Omental fat pad (tissue), 4 donors: ENCODE measurements at places on chromosomes 5 and 9. TPM values are rescaled to one million over a fixed set of nuclear protein-coding genes. Genes with fewer than 3 reads are reported as not detected.

SLC6A18 gene
- total RNA-seq = not detected

SHISAL2B gene
- 0.69 TPM for total RNA-seq

- DNase-seq = no peak
Observed at GRCh38 chr9:90872835-90873294, 71.2 kb downstream of the SYK start.

SNAPC3 gene
- 22.4 TPM for total RNA-seq

DNA sequence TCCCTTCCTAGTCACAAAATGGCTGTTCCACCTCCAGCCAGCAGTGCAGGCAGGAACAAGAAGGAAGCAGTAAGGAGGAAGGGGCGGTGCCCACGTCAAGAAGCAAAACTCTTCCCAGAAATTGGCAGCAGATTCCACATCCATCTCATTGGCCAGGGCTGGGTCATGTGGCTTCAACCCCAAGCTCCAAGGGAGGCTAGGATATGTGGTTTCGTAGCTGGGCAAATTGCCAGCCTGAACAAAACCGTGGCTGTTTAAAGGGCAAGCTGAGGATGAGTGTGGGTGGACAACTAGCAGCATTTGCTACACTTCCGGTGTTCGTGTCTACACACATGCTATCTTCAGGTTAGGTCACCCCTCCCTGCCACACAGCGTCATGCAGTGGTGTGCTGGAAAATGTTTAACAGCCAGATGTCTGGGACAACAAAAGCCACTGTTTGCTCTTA is 92.1 kb upstream of the MAP1B start:
- DNase-seq = no peak

NUDT12 gene
- total RNA-seq = 3.5 TPM

DNA sequence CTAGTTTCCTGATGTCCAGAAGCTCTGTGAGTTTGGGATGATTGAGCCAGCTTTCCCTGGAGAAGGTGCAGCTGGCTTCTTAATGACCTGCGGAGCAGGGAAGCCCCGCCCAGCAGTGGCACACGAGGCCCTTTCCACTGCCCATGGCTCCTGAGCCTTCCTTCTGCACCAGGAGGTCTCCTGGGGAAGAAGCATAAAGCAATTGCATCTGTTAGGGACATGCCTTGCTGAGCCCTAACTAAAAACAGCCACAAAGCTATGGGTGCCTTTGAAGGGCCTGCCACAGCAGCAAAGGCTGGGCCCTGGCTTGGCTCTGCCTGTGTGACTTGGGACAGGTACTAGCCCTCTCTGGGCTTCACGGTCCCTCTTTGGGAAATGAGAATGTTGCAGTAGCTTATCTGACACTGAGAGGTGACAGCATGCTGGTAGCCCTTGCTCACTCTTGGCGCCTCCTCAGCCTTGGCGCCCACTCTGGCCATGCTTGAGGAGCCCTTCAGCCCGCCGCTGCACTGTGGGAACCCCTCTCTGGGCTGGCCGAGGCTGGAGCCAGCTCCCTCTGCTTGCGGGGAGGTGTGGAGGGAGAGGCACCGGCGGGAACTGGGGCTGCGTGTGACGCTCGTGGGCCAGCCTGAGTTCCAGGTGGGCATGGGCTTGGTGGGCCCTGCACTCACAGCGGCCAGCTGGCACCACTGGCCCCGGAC is 218.4 kb downstream of the FSTL4 start:
- no peak for DNase-seq

DNA sequence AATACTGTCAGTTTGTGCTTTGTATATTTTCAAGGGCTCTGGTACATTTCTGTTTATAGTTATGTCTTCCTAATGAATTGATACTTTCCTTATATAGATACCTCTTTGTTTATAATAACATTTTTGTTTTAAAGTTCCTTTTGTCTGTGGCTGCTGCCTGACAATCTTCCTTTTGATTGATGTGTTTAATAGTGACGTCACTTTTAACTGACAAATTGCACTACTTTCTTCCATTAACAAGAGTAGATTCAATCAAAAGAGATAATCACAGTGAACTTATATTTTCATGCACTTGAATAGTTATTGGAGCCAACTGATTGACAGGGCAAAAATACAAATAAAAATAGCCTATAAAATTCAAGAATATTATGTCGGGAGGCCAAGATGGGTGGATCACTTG is 371.7 kb downstream of the ANXA1 start:
- no peak for DNase-seq

TTC16 gene
- total RNA-seq = not detected

CPEB4 gene
- total RNA-seq = 68.0 TPM

DNA sequence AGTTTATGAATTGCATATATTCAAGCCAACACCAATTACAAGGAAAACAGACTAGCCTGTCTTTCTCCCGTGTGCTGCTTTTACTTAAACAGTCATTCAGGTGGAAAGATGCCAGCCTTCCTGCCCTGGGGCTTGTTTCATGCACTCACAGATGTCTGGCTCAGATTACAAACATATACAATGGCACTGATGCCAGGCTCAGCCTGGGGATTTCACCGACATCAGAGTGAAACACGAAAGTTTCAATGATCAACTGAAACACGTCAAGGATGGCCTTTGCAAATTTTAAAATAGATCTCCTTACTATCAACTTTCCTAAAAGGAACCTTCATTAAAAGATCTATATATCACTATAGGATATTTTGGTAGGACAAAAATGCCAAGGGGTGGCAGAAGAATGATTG is 1576.5 kb downstream of the EFNA5 start:
- no peak for DNase-seq

IFNA21 gene
- total RNA-seq = not detected

DNA sequence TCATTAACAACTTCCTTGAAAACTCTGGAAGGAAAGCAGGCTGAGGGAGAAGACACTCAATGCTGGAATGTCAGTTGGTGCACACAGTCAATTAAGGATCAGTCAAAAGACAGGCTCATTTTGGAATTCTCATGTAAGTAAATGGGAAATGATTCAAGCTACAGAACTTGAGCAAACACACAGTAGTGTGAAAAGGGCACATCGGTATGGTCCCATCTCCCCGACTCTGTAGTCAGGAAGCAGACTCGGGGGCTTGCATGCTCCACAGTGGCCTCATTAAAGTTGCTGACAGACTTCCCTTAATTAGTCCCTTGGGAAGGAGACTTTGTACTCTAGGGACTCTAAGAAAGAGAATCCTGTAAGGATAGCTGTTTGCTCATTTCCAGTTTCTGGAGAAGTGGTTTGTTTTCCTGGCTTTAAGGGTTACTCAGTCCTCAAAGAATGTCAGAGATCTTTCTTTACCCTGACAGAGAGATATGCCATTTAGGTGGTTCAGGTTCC is 339.2 kb downstream of the ADAMTS6 start:
- no peak for DNase-seq

DNA sequence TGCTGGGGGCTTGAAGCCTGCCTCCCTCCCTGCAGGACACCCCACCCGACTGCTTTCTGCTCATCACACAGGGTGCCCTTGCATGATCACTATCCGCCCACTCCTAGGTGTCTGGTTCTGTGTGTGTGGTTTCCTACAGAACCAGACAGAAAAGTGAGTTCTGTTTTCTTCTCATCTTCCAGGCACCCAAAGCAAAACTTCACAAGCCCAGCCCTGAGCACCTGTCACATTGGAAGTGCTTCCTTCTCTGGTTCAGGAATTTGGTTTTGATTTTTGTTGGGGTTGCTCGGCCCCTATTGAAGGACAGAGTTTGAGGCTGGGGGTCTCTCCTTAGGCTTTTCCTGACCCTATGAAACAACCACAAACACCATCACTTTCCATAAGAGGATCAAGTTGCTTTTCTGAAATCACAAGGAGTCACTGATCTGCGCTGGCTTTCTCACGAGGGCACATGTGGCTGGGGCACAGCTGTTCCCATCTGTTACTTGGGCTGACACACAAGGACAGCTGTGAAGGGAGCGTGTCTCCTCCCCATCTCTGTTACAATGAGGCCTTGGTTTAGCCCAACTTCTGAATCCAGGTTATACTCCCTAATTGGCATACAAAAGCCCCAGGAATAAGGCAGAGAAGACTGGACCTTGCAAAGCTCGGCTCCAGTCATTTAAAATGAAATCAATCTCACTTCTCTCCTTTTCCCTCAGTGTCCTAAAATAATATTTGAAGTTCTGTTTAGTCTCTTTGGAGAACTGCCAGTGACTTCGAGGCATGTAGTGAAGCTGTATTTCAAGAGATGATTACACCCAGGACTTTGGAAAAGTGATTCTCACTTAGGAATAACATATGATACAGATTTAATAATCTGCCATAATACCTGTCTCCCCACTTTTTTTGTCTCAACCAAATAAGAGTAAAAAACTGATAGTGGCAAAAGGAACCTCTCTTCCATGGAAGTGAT is 213.1 kb upstream of the GAS1 start:
- DNase-seq = no peak

TSSK1B gene
- not detected for total RNA-seq

DNA sequence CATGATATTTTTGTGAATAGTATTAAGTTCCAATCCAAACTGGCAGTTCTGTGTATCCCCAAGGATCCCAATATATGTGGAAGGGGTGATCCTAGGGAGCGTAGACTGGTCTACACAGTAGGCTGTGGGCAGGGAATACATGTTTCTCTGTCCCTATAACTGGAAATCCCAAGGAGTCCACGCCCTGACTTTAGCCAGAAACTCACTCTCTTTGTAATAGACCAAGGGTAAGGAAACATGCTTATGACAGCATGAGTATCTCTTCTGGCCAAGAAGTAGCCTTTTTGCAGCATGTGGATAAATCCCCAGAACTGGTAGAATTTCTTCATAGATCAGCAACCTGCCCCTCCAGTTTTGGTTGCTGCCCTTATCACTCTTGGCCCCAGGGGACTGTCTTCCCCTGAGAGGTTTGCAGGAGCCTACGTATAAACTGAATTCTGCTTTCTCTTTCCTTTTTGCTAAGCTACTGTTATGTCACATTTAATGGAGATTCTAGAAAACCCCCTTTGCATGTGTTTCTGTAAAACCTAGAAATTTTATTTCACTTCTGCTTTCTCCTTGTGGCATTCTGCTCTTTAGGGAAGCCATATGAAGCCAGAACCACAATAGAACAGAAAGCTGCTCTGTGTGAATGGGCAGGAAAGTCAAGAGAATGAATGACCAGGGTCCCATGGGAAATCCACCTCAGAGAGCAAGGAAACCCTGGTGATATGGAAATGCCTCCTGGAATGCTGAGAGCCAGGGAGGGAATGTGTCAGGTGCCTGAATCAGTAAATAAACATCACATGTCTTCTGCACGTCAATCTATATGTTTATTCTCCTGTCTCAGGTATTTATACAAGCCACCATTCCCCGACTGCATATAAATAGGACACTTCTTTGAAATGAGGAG is 3.5 kb downstream of the IFNA2 start:
- DNase-seq = no peak

IFNA13 gene
- total RNA-seq = not detected

GRCh38 chr5:82635561-82636288 is 357.6 kb upstream of the RPS23 start:
- DNase-seq = no peak

DNA sequence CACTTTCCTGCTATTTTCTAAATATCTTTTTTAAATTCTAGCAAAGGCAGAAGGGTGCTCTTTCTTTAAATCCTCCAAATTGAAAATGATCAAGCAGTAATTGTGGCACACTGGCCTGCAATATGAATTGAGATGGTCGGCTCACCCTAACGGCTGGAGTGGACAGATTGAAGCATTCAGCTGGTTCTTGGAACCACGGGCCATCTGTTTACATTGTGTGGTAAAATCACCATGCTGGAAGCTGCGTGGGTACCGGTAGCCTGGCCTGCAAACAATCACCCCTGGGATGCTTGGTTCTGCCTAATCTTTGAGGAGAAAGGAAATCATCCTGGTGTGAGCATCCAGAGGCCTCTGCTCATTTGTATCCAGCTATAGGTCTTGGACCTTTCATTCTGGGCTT is 289.3 kb downstream of the ZNF608 start:
- DNase-seq = no peak

TMEM141 gene
- total RNA-seq = 43.1 TPM

DNA sequence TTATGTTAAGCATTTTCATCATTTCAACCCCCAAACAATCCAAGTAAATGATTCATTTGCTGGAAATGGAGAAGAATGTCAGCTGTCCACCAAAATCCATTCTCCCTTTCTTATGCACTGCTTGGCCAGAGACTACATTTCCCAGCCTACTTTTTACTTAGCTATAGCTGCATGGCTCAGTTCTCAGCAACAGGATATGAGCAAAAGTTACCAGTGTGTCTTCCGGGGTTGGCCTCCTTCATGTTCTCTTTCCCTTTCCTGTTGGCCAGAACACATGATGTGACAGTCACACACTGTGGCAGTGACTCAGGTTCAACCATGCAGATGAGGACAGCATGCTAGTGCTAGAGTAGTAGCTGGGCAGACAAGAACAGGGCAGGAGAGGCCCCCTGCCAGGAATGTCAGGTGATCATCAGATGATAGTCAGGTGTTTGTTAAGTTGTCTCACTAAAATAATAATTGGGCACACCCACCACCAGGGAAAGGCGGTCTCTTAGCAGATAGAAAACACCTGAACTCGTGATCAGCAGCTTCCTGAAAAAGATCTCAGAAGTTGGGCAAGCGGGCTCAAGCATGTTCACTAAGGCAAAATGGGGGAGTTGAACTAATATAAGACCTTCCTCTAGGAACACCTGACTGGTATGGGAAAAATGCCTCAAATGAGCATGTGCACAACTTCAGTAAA is 12.2 kb downstream of the GPR150 start:
- no peak for DNase-seq

TMEM252 gene
- not detected for total RNA-seq

GRCh38 chr9:135980926-135981630 is 19.9 kb upstream of the UBAC1 start:
- no peak for DNase-seq

GRCh38 chr5:177357146-177357458 is 622 bp upstream of the RGS14 start:
- no peak for DNase-seq

- no peak for DNase-seq
Observed at GRCh38 chr9:31185831-31186230, 1198.6 kb upstream of the ACO1 start.

- DNase-seq = no peak
Observed at GRCh38 chr5:26791433-26791832, 247.0 kb downstream of the CDH9 start.

DNA sequence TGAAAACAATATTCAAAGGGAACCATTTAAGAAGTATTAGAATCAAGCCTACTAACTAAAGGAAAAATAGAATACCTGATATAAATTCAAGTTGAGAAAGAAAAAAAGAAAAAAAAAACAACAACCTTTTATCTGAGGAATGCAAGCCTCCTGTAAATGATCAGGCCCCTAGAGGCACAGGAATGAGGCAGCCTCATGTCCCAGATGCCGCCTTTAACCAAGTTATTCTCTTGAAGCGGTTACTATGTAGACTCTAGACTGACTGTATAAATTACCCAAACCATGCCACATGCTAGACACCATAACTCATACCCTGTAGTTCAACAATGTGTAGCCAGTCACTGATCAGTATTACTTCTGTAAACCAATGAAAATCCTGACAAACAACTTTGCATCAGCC is 929.6 kb downstream of the TAF11L14 start:
- no peak for DNase-seq

PRSS3 gene
- not detected for total RNA-seq

ISL1 gene
- total RNA-seq = 0.63 TPM

DNA sequence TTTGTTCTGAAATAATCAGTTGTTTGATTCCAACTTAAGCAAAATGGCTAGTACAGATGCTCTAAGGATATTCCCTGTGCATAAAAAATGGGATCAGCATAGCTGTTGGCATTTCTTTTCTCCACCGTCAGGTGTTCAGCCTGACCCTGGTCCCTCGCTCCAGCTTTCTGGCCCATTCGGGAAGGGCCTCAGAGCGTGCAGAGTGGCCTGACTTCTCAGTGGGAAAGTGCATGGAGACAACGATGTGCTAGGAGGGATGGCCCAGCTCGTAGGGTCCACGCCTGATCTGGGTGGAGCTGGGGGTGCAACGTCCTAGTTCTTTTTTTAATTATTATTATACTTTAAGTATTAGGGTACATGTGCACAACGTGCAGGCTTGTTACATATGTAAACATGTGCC is 319.1 kb upstream of the IRX4 start:
- DNase-seq = no peak
